ENCODE measurements at places on chromosomes 5 and 9.

- DNase-seq: peak; percentile 2
Measured at GRCh38 chr9:132670457-132671391, at the start of gene GTF3C4. TSS of gene GTF3C4 (plus strand) at chr9:132670464. CDS start at chr9:132670599, 135 bp downstream.

DNA sequence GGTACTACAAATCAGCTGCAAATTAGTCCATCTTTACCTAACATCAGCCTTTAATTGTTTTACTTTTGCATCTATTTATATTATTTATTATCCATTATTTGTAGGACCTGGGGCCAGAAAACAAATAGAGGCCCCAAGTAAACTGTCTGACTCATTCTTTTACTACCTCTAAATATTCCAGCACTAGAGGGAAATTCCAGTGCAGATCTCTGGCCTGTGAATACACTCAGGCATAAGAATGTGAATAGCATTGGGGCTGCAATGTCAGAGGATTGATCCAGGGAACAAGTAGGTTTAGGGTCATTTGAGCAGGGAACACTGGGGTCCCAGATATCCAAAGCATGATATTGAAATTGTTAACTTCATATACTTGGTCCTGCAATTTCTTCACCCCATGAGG lies 176.6 kb upstream of the TYRP1 start:
- no peak for DNase-seq

DNA sequence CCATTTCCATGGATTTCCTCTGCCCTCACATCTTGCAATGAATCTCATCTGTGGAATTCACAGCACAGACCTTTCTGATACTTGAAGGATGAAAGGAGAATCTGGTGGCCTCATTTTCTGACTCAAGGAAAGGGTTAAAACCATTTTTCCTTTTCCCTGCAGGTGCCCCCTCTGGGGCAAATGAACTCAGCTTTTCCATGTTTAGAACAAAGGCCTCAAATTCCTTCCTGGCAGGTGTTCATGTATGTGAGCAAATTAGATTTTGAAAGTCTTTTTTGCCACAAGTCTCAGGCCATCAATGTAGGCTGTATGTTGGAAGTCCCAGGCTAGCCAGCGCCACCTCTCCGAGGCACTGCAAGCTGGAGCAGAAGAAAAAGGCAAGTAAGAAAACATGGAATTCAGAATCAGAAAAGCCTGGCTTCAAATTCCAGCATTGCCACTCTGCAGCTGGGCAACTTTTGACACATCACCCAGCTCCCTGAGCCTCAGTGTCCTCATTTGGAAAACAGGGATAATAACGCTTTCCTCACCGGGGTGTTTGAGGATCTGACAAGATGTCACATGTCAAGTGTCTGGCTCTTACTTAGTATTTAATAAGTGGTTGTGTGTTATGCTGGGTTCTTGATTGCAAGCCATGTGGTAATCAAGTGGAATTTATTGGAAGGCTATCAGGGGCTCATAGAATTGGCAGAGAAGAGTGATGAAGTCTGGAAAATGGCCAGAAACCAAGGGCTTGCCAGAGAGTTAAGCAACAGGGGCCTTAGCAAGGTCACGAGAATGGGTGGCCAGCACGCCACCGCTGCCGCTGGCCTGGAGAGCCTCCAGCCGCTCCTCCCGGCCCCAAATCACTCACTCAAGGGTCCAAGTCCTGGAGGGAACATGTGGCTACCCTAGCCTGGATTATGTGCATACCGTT lies 48.4 kb upstream of the SMIM23 start:
- no peak for DNase-seq

- no peak for DNase-seq
Measured at GRCh38 chr9:133821601-133822429, 83.7 kb upstream of the SARDH start.

- DNase-seq: no peak
Measured at GRCh38 chr9:131524665-131525315, 6.3 kb downstream of the UCK1 start.

DNA sequence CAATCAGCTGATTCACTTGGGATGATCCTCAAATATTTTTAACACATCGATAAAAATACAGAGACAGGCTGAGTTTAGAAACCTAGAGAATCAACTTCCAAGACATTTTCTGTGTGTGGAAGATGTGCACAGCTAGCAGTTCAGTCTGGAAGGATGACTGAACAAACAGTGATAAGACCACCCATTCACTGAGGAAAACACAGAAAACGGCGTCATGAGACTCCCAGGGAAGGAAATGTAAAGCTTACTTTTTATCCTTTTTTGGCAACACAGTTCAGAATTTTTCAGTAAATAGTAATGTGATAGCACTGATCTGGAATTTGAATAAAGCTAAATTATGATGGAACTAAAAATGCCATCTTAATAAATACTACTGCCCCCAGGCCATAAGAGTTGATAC lies 277.6 kb downstream of the SEMA5A start:
- no peak for DNase-seq

GRCh38 chr5:17258431-17258830 lies 41.0 kb downstream of the BASP1 start:
- DNase-seq: no peak

DNA sequence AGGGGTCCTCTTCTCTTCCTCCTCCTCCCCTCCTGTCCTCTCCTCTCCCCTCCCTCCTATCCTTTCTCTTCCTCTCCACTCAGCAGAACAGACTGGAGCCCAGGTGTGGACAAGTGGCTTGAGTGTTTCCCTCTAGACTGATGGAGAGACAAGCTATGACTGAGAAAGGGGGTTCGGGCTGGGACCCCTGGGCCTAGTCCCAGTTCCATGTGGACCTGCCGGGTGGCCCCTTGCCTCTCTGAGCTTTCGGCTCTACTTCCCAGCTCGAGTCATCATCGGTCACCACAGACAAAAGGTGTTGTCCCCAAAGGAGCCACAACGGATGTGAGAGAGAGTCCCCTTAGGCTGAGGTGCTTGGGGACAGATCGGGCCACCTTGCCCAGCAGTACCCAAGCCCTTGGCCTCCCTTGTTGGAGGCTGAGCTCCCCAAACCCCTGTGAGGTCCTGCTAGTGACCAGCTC lies 3.4 kb upstream of the RXRA start:
- DNase-seq: no peak

- no peak for DNase-seq
Measured at GRCh38 chr9:68653141-68653595, 51.9 kb upstream of the PIP5K1B start.

DNA sequence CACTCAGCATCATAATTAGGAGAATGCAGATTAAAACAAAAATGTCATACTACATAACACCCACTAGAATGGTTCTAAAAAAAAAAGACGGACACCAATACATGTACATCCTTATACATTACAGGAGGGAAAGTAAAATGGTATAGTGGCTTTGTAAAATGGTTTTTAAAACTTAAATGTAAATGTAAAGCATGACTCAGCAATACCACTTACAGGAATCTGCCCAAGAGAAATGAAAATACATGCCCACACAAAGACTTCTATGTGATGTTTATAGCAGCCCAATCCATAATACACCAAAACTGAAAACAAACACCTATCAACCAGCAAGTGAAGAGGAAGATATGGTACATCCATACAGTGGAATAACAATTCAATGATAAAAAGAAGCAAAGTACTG lies 939.1 kb upstream of the ACO1 start:
- no peak for DNase-seq

DNA sequence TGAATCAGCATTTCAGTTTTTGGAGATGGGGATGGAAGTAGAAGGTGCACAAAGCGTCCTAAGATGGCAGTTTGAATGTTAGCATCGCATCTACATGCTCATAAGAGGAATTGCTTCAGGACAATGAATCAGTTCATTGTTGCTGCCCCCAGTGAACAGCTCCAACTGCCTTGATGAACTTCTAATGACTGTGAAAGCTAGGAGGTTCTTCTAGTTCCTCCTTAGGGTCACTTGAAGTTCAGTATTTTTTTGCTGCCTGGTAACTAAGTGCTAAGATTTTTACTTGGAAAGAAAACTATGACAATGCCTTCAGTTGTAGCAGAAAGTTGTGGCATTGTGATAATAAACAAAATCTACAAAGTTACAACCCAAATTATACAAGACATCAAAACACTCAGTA lies 271.6 kb downstream of the RAB3C start:
- DNase-seq: no peak

DNA sequence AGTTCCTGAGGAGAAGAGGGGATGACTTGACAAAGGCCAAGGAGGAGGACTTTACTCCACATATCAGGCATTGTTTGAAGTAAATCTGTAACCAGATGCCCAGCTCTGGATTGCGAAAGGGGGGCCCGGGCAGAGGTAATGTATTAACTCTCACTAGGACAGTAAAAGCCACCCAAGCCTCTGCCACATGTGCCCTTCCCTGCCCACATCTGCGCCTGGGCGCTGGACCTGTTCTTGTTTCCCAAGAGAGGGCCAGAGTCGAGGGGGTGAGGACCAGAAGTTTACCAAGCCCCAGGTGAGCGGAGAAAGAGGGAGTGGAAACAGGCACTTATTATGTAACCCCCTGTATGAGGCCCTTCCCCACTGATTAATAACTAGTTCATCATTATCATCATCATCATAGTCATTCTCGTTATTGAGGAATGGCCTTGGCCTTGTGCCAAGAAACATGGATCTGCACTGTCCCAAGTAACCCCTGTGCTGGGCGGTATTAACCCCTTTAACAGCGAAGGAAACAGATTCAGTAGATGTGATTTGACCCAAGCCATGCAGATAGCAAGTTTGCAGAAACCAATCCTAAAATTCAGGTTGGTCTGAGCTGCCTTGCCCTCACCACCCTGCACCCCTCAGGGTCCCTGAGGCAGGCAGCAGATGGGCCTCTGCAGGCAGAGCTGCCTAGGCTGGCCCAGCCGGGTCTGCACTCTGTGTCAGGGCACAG lies at the start of gene SLC23A1:
Gene SLC23A1, minus strand, starts transcription at position 23 of the 718 bp plus-strand sequence. CDS start 44 bp downstream, outside the sequence.
- no peak for DNase-seq

DNA sequence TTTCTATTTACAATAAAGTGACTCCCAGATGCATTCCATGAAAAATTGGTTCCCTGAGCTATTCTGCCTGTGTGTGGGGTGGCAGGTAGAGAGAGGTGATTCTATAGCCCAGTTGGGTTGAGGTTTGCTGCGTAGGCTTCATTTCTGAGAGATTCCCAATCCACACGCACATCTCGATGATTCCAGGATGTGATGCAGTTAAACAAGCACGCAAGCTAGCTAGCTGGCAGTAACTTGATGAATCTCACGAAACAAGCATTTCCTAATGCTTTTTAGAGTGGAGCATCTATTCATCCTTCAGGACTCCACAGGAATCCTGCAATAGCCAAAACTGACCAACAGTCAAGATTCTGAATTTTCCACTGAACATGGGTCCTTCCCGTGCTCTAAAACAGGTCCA lies 43.8 kb upstream of the CER1 start:
- no peak for DNase-seq

DNA sequence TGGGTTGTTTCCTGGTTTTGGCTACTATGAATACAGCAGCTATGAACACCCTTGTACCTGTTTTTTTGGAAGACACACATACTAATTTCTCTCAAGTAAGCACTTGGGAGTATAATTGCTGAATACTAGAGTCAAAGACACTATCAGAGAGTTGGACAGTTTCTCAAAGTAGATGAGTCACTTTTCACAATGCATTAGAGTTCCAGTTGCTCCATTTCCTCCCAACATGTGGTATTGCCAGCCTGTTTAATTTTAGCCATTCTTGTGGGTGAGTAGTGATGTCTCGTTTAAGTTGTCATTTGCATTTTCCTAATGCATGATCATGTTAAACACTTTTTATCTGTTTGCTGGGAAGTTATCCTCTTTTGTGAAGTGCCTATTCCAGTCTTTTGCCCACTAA lies 81.6 kb upstream of the GDNF start:
- DNase-seq: no peak

- DNase-seq: no peak
Measured at GRCh38 chr9:77175151-77175550, 2.2 kb upstream of the VPS13A start.

DNA sequence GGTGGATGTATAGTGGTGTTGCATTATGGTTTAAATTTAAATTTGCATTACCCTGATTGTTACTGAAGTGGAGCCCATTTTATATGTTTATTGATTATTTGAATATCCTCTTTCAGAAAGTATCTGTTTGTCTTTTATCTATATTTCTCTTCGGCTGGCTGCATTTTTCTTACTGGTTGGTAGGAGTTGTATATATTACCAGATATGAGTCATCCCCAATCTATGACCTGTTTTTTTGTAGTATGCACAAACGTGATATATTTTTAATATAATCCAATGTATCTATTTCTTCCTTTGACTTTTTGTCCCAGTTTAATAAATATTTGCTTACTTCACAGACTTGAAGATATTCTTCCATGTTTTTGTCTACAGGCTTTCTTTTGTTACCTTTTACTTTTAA lies 29.3 kb upstream of the CAMK4 start:
- no peak for DNase-seq

DNA sequence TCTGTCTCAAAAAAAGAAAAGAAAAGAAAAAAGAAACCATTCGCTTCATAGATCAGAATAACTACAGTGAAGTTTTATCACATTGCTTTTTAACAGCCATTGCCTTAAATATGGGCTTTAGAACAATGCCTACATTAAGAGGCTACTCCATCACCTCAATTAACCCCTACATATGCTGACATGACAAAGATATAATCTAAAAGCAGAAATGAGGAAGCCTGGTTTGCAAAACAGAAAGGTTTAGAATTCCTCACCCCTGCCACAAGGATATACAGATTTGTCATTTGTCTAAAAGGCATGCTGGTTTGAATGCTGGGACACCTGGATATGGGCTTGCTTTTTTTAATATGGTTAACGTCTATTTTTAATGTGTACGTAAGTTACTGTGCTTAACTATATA lies 1353.0 kb upstream of the C9orf72 start:
- no peak for DNase-seq

DNA sequence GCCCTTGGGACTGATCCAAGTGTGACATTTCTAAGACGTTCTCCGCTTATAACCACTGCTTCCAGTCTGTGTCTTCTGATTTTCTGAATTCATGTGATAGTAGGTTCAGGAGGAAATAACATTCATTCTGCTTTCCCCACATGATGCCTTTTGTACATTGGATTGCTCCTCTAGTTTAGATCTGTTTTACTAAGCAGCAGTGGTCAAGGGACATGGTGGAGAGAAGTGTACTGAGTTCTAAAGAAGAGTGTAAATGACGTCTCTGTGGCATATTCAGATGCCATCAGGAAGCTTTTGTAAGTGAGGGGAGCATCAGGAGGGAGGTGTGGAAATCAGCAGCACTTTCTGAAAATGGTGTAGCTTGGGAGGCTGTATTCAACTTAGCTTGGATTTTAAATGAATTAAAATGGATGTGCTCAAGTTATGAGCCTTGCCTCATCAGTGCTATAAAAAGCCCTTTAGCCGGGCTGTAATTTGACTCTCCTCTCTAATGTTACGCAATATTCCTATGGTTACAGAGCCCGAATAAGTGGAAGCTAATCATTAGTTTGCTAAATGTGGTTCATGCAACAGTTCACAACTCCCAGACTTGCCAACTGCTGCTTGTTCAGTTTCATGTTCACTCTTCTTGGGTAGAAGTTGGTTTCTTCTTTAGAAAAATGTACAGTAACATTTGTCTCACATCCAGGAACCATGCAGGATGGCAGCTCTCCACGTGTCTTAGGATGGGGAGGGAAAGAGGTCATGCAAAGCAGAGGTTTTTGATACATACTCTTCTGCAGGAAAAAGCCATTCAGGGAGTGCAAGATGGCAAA lies 281.3 kb downstream of the ARHGAP26 start:
- no peak for DNase-seq
